ENCODE measurements at places on chromosomes 11 and 22. TPM values are rescaled to one million over a fixed set of nuclear protein-coding genes. Genes with fewer than 3 reads are reported as not detected.

GRCh38 chr11:6928916-6929315, 2.7 kb downstream of the ZNF215 start:
- H3K4me3 ChIP-seq: no peak overlapping the region
- no peaks in the 10 kb centered on the region for H3K27me3 ChIP-seq
- H3K4me1 ChIP-seq: no peaks in the 10 kb centered on the region
- DNase-seq: no peak
- no peak overlapping the region for H3K27ac ChIP-seq
- H3K36me3 ChIP-seq: no peaks in the 10 kb centered on the region

- H3K27ac ChIP-seq: no peak overlapping the region
- no peaks in the 10 kb centered on the region for H3K36me3 ChIP-seq
- DNase-seq: no peak
- H3K4me1 ChIP-seq: peaks cover 30% of the 10 kb centered on the region
Observed at GRCh38 chr11:9616858-9617257, 43.4 kb downstream of the WEE1 start.

Gene MPZL2
- 16.6 TPM for total RNA-seq

- H3K4me1 ChIP-seq: no peaks in the 10 kb centered on the region
- no peak overlapping the region for H3K27ac ChIP-seq
- H3K27me3 ChIP-seq: no peaks in the 10 kb centered on the region
- DNase-seq: no peak
- H3K36me3 ChIP-seq: peaks cover 48% of the 10 kb centered on the region
- H3K4me3 ChIP-seq: no peak overlapping the region
Observed at GRCh38 chr22:24117942-24118341, 63.3 kb upstream of the SUSD2 start.

DNA sequence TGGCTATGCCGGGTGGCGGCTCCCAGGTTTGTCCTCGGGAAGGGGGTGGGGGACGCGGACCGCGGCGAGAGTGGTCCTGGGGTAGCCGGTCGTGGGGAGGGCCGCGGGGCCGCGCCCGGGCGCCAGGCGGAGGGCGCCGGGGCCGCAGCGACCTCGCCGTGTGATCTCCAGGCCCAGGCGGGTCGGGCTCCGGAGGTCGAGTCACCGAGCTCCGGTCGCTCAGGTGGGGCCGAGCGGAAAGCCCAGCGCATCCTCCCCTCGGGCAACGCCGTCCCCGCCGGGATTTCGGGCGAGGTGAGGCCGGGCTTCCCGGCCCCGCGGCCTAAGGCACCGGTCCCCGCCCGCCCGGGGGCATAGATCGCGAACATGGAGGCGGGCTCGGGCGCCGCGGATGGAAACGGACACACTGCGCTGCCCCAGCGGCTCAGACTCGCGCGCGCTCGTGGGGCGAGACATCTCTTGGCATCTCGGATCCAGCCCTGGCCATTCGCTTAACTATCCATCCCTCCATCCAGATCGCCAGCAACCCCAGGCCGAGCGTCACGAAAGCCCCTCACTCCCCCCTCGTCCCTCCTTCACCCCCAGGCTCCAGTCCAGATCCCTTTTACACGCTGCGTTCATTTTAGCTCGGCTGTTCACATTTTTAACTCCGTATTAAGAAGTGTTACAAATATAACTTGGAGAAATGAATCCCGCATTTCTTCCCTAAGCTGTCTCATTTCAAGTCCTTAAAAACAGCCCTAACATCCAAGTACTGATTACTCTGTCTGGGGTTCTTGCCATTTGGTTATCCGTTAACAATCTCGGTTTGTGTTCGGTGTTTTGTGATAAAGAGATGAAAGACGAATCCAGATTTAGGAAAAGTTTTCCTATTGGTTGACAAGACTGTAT, 460 bp downstream of the ZC3H12C start:
- H3K4me3 ChIP-seq: peak overlapping the region; percentile 89
- peak overlapping the region; percentile 87 for H3K27ac ChIP-seq
- H3K36me3 ChIP-seq: no peaks in the 10 kb centered on the region
- peaks cover 27% of the 10 kb centered on the region for H3K4me1 ChIP-seq
- H3K27me3 ChIP-seq: peaks cover 1% of the 10 kb centered on the region

GRCh38 chr11:30619767-30620166, 33.6 kb upstream of the MPPED2 start:
- no peaks in the 10 kb centered on the region for H3K4me1 ChIP-seq
- no peak for DNase-seq
- no peaks in the 10 kb centered on the region for H3K36me3 ChIP-seq
- H3K4me3 ChIP-seq: no peak overlapping the region
- no peaks in the 10 kb centered on the region for H3K27me3 ChIP-seq

Gene PTH
- total RNA-seq: not detected

Gene INPP5J
- 0.24 TPM for total RNA-seq

- H3K4me3 ChIP-seq: no peak overlapping the region
- H3K4me1 ChIP-seq: no peaks in the 10 kb centered on the region
- no peaks in the 10 kb centered on the region for H3K27me3 ChIP-seq
- H3K36me3 ChIP-seq: no peaks in the 10 kb centered on the region
Observed at GRCh38 chr11:105732611-105733010, 122.7 kb downstream of the GRIA4 start.

- H3K4me3 ChIP-seq: no peak overlapping the region
- H3K27ac ChIP-seq: no peak overlapping the region
- peaks cover 11% of the 10 kb centered on the region for H3K4me1 ChIP-seq
- peaks cover 19% of the 10 kb centered on the region for H3K27me3 ChIP-seq
Observed at GRCh38 chr11:45405916-45406670, 120.0 kb upstream of the SYT13 start.

GRCh38 chr11:109000531-109000930, 335.7 kb downstream of the DDX10 start:
- H3K36me3 ChIP-seq: no peaks in the 10 kb centered on the region
- no peaks in the 10 kb centered on the region for H3K4me1 ChIP-seq
- no peak overlapping the region for H3K27ac ChIP-seq
- DNase-seq: no peak
- H3K27me3 ChIP-seq: no peaks in the 10 kb centered on the region
- no peak overlapping the region for H3K4me3 ChIP-seq

GRCh38 chr11:36469881-36470802, 39.9 kb downstream of the TRAF6 start:
- no peak overlapping the region for H3K27ac ChIP-seq
- no peaks in the 10 kb centered on the region for H3K36me3 ChIP-seq
- no peak for DNase-seq
- no peaks in the 10 kb centered on the region for H3K4me1 ChIP-seq

Gene OR4A16
- total RNA-seq: not detected
